ENCODE measurements at places on chromosomes 4 and X.

DNA sequence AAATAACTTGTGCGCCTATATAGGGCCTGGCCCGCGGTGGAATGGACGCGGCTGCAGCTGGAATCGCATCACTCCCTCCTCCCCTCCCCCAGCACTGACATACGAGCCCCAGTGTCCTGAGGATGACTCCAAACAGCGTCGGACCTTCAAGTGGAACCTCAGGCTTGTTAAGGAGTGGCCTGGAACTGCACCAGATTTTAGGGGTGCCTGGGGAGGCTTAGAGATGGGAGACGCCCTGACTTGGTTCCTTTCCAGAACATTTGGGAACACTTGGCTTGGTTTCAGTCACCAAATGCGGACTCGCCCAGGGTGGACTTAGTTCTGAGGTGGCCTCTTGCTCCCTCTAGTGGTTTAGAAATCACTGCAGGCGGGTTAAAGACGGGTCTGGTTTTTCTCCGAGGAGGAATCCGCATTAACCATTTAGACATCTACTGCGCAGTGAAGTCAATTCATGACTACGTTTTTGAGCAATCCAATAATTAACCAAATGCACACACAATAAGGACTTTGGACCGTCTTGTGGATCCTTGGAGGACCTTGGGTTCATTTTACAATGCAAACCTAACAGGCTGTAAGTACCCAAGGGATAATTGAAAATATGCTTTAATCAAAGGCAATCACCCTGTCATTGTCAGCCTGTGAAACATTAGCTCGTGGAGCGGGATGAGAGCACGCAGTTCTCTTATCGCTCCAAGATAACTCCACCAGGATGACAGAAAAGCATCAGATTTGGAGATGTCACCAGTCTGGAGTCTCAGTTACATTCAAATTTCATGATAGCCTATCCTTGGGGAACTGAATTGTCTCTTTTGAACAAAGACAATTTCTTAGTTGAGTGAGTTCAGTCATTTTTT is 11.2 kb upstream of the PDGFRA start:
- no peak for DNase-seq

DNA sequence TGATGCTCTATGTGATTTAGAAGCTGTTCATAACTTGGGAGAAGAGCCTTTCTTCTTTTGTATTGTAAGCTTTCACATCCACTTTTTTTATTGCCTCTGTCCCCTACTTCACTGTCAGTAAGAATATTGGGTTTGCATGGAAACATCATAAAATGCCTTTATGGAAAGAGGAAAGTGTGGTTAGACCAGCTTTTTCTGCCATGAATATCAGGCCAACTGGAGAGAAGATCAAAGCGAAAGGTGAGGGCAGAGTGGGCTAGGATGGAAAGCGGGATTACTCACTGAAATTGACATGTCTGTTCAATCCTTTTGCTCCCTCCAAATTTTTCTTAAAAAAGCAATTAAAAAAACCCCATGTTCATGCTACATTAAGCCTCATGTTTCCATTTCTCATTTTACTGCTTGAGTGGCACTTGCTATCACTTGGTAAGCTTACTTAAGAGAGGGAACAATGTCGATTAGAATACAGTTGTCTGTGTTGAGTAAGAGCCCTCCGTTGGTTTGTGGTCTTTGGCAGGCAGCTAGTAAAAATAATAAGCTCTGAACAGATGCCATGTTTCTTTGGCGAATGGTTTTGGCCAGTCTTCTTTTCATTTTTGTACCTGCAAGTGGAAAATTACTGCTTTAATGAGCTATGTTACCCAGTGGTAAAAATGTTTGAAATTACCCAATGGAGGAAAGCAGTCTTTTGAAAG is 35.9 kb downstream of the SUPT20HL1 start:
- DNase-seq: no peak

GRCh38 chrX:41005445-41005992 is 79.7 kb upstream of the USP9X start:
- DNase-seq: no peak

- DNase-seq: no peak
Observed at GRCh38 chrX:28850955-28851354, 263.7 kb downstream of the IL1RAPL1 start.

DNA sequence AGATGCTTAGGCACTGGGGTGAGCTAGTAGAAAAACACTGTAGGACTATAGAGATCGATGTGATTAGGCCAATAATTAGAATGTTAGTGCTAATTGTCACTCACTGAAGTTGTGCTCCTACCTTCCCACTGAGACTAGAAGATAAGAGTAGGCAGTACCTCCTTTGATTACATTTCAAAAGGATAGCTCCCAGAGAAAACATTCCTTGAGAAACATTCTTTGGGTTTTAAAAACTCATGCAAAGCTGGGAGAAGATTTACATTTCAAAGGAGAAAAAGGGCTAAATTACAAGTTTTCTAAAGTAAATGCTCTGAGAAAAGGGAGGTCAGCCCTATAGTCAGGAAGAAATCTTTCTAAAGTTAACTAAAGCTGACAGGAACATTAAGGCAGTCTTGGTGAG is 860.3 kb upstream of the NDST4 start:
- no peak for DNase-seq

DNA sequence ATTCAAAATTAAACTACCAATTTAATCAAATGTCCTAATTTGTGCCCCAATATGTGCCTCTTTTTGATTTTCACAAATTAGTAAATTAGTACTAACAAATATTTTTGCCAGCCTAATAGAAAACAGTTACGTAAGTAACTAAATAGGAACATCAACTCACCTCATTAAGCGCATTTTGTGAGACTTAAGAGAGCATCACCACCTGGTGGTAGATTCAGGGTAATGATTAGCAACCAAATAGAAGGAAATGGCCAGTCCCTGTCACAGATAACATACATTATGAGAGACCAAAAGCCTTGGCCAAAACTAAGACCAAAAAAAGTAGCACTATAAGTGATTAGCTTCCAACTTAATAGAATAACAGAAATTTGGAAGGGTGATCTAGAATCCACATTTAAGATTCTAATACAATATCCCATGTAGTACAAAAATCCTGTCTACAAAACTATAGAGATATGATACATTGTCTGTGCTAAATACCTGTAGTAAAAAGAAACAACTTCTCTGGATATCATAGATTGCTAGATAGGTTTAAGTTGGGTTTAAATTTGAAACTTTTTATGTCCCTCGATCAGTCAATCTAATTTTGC is 46.7 kb downstream of the C4orf46 start:
- DNase-seq: no peak

- DNase-seq: no peak
Observed at GRCh38 chr4:13922873-13923645, 295.5 kb upstream of the BOD1L1 start.

DNA sequence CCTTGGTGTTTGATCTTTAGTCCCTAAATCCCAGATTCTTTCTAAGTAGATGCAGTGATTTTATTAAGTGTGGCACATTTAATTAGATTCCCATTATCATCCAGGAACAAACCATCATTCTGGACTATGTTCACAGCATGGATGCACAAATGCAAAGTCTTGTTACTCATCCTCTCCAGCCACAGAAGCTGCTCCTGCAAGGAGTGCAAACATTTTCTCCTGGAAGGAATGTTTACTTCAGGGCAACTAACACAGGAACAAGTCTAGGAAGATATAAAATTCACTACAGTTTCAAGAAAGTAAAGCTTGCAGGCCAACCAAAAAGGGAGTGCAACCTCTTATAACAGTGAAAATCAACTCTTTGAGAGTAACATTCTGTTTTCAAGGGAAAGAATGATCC is 106.0 kb downstream of the IQCM start:
- DNase-seq: no peak

DNA sequence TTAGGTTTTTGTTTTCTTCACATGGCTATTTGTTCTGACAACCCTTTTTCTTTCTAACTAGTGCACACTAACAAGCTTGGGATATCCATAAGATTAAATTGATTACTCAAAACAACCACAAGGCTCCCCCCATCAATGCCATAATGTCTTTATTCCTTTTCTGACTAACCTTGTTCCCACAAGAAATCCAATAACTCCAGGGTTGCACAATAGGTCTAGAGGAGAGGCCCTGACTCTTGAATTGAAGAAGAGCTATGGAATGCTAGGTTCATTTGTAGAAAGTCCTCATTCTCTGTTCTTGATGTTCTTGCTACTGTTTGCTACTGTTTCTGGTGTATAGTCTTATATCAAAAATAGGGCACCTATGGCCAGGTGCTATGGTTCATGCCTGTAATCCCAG is 71.0 kb downstream of the PRRG1 start:
- DNase-seq: no peak

GRCh38 chrX:1673337-1673736 is 58.5 kb downstream of the ASMT start:
- DNase-seq: no peak

DNA sequence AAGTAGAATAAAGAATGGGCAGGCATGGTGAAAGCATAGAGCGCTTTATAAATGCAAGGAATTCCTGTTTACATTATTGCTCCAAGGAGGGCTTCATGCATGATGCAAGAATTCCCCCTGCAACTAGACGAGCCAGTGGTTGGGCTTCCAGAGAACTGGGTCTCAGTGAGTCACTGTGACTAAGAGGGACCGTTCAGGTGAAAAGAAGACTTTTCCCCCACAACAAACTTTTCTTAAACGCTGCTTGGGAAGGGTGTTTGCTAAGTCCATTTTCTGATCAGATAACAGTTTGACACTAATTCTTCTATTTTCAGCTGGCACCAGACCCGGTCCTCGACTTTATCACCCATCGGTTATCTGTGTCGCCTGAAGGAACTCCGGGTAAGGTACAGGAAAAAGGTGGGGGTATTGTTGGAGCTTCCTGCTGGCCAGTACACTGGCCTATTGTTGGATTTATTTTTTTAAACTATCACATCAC is 40.1 kb downstream of the LDB2 start:
- DNase-seq: no peak

Measured in stimulated activated CD4-positive, alpha-beta T cell treated with anti-CD3 and anti-CD28 coated beads, TNF-alpha, amount 100 ng/mL, for 48 hours (primary cell).